SIG-M5 (cell line): ENCODE measurements at places on chromosomes 12 and 14.

DNA sequence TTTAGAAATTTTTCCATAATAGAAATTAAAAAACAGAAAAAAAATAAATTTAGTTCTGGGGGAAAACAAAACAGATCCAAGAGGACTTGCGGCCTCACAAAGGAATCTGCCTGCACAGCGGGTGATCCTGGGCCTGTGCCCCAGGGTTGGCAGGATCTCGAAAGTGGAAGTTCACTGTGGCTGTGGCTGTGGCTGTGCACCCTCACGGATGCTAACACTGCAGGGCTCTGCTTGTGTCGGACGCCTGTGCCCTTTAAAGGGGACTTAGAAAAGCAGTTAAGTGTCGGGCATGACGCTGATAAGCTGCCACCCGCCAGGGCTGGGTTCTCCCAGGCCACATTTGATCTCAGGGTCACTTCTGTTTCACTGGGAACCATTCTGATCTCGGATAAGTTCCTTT lies 209.1 kb downstream of the TTC7B start:
- no peak for DNase-seq

- no peak for DNase-seq
Measured at GRCh38 chr14:87745507-87746118, 247.4 kb downstream of the GALC start.

DNA sequence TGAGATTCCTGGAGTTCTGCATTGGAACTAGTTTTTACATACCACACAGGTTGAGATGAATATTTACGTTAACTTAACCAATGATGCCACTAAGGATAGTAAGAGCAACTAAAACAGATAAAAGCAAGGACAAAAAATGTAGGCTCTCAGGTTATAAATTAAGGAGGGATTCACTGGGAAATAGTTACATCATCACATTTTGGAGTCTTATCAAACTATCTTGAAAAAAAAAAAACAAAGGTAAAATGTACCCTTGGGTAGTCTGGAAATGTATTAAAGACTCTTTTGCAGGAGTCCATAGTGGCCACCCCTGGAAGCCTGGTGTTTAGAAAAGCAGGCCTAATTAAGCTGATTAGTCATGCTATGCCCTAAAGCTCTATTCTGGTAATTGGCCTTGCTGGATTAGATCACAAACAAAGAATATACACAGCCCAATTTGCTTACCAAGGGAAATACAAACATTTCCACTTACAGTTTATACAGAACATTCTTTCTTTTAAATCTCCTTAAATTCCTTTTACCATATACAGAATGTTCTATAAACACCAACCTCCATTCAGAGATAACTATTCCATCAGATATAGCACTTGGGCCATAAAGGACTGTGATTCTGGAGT lies 39.3 kb downstream of the SLC25A47 start:
- DNase-seq = no peak

GRCh38 chr12:84772281-84772680 lies 140.3 kb downstream of the SLC6A15 start:
- DNase-seq = no peak

GRCh38 chr12:103462675-103463074 lies 33.1 kb downstream of the C12orf42 start:
- DNase-seq = no peak

GRCh38 chr12:110796952-110797351 lies 49.8 kb upstream of the CCDC63 start:
- no peak for DNase-seq

DNA sequence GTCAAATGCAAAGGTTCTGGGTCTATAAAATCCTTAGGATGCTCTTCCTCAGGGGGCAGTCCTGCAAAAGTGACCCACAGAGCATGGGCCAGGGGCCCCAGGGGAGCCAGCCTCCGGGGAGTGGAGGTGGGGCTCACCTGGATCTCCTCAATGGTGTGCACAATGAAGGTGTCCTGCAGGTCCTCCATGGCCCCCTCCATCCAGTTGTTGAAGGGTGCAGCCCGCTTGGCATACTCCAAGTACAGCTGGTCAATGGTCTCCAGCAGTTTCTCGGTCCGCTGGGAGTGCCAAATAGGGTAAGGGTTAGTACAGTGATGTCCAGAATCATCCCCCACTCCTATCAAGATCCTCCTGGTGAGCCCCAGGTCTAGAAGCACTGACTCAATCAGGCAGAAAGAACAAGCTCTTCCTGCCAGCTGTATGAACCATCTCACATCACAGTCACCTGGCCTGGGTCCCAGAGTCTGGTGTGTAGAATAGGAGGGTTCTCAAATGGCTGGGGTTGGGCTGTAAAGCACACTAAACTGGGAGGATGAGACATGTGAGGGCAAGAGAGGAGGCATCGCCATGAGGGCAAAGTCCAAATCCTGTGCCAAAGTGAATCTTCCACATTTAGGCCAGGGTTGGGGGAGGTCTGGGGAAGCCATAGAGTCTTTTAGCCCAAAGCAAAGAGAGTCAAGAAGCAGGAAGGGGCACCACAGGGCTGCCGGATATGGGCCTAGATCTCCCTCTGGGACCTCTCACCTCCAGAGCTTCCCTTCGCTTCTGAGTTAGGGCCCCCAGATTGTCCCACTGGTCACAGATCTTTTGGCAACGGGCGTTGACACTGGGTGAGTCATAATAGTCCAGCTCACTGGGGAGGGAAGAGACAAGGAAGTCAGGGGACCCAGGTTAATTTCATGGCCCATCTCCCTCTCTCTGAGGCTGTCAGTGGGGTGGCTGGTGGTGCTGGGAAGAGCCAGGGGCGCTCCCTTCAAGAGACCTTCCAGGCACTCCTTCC lies 91.5 kb upstream of the ZFP36L1 start:
- DNase-seq = no peak

DNA sequence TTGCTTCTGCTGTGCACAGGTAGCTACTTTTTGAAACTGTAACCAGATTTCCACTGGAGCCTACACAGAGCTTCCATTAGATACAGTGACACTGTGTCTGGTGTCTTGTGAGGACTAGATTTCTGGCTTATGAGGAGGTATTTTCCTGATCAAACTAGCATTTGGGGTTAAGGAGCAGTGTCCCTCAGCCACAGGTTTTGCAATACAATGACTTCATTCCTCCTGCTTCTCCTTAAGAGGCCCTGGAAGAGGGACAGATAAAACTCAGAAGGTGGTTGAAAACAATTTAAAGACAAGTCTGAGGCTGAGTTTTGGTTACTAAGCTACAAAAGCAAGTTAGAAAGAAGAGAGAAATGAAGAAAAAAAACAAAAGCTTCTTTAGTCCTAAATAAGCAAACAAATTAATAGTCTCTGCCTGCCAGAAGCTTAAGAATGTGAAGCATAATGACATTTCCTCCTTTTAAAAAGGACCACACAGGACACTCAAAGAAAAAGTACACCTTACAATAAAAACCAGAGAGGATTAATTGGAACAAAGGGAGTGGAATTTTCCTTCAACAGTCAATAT lies 53.0 kb downstream of the PKP2 start:
- no peak for DNase-seq

DNA sequence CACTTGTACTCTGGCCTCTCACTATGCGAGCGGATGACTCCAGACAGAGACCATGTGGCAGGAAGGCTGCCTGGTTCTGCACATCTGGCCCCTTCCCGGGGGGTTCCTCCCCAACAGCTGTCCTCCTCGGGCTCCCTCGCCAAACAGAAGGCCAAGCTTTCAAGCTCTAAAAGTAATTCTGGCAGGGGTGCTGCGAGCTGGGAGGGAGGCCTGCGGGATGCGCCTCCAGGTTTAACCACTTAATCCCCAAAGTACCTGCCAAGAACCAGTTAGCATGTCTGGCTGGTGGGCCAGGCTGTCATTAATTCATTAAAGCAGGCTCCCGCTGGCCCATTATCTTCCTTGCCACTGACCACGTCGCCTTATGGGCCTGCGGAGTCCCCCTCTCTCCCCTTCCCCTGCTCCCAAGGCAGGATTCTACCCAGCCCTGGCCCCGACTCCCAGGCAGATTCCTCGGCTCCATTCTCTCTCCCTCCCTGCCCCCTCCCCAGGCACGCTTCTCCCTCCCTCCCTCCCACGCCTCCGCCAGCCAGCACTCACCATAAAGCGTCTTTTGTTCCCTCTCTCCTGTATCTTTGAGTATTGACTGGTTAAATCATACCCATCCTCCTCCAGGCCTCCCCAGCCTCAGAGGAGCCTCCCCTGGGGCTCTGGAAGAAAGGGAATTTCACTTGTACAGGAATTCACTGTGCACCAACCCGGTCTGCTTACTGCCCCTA lies 4.9 kb downstream of the HRK start:
- no peak for DNase-seq

DNA sequence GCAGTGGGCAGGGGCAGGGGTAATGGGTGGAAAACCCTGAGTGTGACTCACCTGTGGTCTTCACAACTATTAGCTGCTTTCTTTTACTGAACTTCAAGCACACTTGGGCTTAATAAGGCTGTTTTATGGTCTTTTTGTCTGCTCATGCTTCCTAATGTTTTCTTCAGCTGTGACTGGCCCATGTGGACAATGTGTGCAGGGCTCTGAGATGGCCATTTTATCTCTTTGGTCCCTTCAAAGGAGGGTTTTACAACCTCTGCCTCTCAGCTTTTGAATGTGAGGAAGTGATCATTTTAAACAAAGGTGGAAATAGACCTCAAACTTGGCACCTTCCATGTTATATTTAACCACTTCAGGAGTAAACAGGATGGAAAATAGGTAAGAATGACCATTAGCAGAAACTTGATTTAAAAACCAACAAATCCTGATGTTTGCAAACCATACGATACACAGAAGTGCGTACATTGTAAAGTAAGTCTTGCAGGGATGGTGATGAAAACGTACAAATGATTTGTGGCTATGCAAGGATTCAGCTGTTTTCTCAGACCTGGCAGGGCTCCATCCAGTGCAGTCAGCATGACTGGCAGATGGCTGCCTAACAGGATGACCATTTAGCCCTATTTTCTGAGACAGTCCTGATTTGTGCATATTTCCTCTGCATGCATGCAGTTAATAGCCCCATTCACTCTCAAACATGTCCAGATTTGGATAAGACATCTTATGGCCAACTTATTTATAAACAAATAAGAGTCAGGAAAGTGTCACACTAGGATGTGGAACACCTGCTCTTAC lies 103.2 kb downstream of the SLC38A4 start:
- no peak for DNase-seq

DNA sequence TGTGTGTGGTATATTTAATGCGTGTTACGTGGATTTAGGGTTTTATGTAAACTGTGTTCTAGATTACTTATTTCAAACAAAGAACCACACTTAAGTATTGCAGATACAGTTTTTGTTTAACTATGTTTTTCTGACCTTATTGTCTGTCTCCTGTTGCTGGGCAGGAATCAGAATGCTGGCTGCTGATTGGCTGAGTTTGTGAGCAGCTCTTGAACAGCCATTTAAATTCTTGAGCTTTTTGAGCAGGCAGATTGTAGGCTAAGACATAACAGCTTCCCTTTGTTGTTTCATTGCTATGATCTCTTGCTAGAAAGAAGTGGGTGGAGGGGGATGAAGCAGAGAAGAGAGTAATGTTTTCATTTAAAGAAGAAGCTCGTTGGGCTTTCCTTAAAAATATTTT lies 52.2 kb downstream of the ATF7IP start:
- no peak for DNase-seq

DNA sequence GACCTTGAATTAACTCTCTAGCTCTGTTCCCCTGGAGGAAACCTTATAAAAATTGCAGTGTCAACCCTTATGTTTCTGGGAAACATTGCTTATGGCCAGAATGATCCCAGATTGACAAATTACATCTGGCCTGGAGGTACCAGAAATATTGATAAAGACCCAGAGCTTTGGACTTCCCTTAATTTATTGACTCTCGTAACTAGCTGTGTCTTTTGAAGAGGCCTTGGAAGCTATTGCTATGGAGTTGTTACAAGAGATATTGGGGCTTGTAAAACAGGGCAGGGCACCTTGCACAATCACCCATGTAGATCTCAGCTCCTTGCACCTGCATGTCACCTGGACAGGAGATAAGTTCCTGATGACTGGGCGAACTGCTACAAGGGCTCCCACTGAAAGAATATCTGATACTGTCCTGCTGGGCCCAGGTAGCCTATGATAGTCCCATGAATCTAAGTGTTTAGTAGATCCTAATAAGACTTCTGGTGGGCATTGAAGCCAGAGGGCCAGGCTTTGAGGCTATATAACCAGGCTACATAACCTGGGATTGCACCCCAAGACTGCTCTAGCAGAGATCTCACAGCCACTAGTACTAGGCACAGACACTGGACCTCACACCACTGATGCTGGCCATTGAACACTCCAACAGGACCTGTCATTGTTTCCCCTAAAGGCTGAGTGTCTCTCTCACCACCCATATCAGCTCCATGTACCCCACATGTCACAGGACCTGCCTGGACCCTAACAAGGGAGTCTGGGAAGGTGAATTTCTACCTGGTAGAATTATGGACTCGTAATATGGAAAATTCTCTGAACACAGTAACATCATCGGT lies 135.7 kb upstream of the PWP1 start:
- DNase-seq = no peak

DNA sequence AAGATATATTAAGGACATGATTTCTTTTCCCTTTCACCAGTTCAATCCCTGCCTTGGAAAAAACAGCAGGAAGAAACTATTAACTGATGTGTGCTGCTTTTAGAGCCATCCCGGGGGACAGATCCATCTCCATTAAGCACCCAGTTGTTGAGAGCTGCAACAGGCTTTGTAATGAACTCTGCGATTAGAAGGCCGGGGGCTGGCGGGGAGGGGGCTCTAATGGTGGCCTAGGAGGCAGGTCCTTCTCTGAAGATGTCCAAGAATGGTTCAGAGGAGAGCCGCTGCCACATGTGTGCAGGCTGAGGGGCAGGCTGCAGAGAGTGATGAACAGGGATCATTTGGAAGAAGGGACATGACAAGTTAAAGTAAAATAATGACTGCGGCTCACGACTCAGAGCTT lies 67.8 kb downstream of the GALNT8 start:
- DNase-seq = no peak

- DNase-seq = no peak
Measured at GRCh38 chr14:96470331-96470730, 31.9 kb upstream of the PAPOLA start.

DNA sequence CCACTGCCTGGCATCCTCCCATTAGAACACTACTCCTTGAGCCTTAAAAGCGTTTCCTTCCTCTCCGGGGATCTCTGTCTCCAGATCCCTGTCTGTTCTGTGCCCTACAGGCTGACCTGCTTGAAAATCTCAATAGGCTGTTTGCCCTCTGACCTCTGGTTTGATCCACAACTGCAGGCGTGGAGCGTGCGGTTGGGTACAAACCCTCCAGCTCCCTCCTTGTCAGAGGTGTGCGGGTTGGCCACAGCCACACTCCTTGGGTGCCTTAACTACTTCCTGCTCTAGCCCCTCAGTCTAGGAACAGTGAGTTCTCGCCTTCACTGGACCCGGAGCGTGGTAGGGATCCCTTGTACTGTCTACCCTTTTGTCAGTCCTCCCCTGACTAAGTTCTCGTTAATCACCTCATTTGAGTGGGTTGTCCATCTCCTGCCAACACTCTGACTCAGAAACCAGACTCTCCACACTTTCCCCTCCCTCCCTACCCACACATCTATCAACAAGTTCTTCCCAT lies 33.1 kb downstream of the CMKLR1 start:
- no peak for DNase-seq

GRCh38 chr12:57089271-57090245 lies 644 bp downstream of the NAB2 start:
- DNase-seq = no peak

DNA sequence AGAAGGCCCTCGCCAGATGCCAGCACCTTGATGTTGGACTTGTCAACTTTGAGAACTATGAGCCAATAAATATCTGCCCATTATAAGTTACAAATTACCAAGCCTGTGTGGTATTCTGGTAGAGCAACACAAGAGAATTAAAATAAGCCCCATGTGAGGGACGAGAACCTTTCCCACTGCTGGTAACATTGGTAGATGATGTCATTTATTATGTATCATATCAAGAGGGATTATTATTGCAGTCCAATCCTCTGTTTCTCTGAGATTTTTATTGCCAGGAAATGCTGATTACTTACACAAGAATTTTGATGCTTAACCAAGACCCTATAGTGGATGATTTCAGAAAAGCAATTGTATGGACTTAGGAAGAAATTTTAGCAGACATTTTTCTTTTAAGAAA lies 40.3 kb upstream of the SLC24A4 start:
- DNase-seq = no peak
